Dermis microvascular lymphatic vessel endothelial cell (primary cell): ENCODE measurements at places on chromosomes 13 and 19. TPM values are rescaled to one million over a fixed set of nuclear protein-coding genes. Genes with fewer than 3 reads are reported as not detected.

MAST1 gene
- total RNA-seq, result 0.26 and 1.1 TPM in 2 replicates

ZNF91 gene
- total RNA-seq, result 5.6 and 13.3 TPM in 2 replicates

DNA sequence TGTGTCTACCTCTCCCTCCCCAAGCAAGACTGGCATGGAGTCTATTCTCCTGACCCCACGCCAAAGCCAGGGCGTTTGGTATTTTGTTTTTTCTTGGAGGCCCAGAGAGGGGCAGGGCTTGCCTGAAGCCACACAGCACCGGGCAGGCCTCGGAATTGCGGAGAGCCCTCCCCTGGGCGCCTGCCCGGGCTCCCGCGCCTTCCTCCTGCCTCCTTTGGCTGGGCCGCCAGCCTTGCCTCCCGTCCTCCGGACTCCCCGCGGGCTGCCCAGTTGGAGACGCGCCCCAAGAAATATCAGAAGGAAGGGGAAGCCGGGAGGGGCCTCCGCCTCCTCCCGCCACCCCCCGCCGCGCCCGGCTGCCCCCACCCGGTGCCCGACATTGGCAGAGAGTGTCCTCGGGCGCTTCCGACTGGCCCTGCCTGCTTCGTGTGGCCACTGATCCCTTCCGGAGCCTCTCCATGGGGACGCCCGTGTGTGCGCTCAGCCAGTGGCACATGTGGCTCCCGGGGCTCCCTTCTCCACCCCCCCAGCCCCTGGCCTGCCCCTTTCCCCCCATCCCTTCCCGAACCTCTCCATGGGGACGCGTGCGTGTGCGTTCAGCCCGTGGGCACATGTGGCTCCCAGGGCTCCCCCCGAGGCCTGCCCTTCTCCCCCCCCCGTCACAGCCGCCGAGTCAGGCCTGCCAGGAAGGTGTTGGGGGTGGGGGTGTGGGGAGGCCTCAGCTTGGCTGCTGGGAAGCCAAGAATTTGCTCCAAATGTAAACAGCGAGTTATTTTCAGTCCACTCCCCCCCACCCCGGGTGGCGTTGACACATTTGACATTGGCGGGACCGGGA, 37.3 kb downstream of the NFIC start:
- peak; percentile 88 for DNase-seq

FXYD3 gene
- total RNA-seq, result not detected in 2 replicates

DNA sequence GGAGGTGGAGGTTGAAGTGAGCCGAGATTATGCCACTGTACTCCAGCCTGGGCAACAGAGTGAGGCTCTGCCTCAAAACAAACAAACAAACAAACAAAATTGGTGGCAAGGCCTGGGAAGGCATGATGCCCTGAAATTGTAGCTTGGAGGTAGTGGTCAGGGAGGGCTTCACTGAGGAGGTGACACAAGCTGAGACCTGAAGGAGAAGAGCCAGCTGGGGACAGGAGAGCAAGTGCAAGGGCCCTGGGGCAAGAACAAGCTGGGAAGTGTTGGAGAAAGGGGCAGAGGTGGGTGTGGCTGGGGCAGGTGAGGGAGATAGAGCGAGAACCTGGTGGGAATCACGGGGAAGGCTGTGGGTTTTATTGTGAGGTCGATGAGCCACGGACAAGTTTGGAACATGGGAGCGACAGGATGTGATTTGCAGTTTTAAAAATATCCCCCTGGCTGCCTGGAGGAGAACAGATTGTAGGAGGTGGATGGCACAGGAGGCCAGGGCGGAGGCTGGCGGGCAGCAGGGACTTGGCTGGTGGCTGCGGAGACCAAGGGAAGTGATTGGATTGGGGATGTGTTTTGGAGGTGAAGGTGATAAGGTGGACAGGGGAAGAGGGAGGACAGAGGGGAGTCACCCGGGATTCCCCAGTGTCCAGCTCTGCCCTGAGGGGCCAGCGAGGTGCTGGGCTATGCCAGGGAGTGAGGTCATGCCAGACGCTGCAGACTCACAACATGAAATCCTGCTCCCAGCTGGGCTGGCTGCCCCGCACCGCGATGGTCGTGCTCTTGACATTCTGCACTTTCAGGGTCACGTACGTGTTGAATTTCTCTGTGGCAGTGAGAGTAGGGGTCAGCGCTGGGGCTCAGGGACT, 14.0 kb downstream of the UNC13A start:
- DNase-seq, result no peak

SIX5 gene
- total RNA-seq, result 4.0 and 5.4 TPM in 2 replicates

ZNF835 gene
- 0.13 and 0.51 TPM in 2 replicates for total RNA-seq
